Calu3 (cell line): ENCODE measurements at places on chromosomes 4 and X. TPM values are rescaled to one million over a fixed set of nuclear protein-coding genes. Genes with fewer than 3 reads are reported as not detected.
A peak's percentile ranks its signal among the peaks of the same experiment; 100 is the strongest.

DNA sequence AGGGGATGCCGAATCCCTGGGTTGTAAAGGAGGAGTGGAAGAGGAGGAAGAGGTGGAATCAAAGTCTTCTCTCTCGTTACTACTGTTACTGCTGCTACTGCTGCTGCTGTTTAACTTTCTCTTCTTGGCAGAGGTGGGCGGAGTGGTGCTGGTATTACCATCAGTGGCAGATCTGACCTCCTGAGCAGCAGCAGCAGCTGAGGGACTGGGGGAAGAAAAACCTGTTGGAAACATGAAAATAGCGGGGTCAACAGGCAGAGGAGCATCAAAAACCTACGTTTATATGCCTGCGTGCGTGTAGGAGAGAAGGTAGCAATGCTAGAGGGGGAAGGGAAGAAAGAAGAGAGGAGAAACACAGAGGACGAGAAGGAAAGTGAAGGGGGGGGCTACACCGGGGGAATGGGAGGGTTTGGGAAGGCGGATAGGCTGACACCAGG lies 339 bp downstream of the CUL4B start:
- H3K36me3 ChIP-seq: peaks cover 31% of the 10 kb centered on the region
- peak; percentile 18 for DNase-seq
- H3K27me3 ChIP-seq: no peaks in the 10 kb centered on the region
- peaks cover 9% of the 10 kb centered on the region for H3K4me1 ChIP-seq
- peak overlapping the region; percentile 76 for H3K4me3 ChIP-seq

GRCh38 chr4:70704931-70705182 lies 16.5 kb downstream of the UTP3 start:
- no peaks in the 10 kb centered on the region for H3K4me1 ChIP-seq
- DNase-seq: no peak
- H3K27ac ChIP-seq: no peak overlapping the region
- peak overlapping the region; percentile 93 for H3K4me3 ChIP-seq

DNA sequence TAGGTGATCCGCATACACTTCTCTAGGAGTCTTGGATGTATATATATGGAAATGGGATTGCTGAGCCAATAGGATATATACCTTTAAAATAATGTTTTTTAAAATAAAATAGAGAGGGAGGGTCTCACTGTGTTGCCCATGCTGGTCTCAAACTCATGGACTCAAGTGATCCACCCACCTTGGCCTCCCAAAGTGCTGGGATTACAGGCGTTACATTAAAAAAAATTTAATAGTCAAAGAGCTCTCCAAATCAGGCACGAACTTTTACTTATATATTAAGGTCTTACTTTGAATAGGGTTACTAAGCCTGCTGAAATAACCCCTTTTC lies 109.0 kb downstream of the GNL3L start:
- peaks cover 18% of the 10 kb centered on the region for H3K36me3 ChIP-seq
- H3K4me3 ChIP-seq: peak overlapping the region; percentile 74
- H3K4me1 ChIP-seq: peaks cover 24% of the 10 kb centered on the region
- H3K27ac ChIP-seq: peak overlapping the region; percentile 89
- DNase-seq: no peak
- no peaks in the 10 kb centered on the region for H3K27me3 ChIP-seq

Gene CSAG1
- total RNA-seq: not detected in 2 replicates

DNA sequence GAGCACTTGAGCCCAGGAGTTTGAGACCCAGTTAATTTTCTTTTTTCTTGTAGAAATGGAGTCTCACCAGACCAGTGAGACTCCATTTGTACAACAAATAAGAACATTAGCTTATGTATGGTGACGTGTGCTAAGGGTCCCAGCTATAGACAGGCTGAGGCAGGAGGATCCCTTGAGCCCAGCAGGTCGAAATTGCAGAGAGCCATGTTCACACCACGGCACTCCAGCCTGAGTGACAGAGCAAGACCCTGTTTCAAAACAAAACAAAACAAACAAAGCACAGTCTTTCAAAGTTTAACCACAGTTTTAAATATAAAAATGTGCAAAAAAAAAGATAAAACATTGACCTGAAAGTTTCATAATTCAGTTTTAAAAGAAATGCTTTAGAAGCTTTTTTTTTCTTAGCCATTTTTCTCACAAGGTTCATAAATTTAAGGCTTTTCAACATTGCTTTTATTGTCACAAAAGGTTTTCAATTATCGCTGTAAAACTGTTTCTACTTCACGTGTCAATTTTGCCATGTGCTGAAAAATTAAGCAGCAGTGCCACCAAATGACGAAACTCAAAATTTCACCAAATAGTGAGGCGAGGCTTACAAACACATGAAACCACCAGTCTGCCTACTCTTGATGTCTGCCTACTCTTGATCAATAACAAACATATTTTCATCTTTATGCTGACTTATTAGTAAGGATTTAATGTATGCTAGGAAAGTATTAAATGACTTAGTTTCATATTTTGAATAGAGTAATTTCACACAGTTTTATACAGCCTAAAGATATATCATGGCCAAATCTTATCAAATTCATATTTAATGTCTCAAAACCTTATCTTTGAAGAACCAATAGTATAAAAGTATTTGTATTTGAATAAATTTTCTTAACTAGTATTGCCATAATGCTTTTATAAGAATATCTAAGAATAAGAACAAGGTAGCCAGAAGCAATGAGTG lies 126.3 kb downstream of the NEK1 start:
- no peaks in the 10 kb centered on the region for H3K36me3 ChIP-seq
- H3K27ac ChIP-seq: no peak overlapping the region
- no peaks in the 10 kb centered on the region for H3K27me3 ChIP-seq
- no peak overlapping the region for H3K4me3 ChIP-seq

Gene RAI2
- 0.33 and 0.98 TPM in 2 replicates for total RNA-seq

Gene HTN1
- total RNA-seq: not detected in 2 replicates

GRCh38 chrX:78944351-78944750 lies 840 bp upstream of the P2RY10 start:
- H3K36me3 ChIP-seq: no peaks in the 10 kb centered on the region
- no peak overlapping the region for H3K4me3 ChIP-seq
- no peak overlapping the region for H3K27ac ChIP-seq

- no peak overlapping the region for H3K4me3 ChIP-seq
- no peak for DNase-seq
- no peaks in the 10 kb centered on the region for H3K4me1 ChIP-seq
- H3K36me3 ChIP-seq: no peaks in the 10 kb centered on the region
- no peak overlapping the region for H3K27ac ChIP-seq
Measured at GRCh38 chr4:60962286-60962685, 237.8 kb upstream of the ADGRL3 start.

Gene SHROOM3
- 114 and 135 TPM in 2 replicates for total RNA-seq

Gene ATP11C
- total RNA-seq: 19.0 and 19.7 TPM in 2 replicates

GRCh38 chr4:76011018-76011670 lies 3.8 kb upstream of the CXCL9 start:
- H3K4me3 ChIP-seq: no peak overlapping the region
- H3K27me3 ChIP-seq: no peaks in the 10 kb centered on the region
- no peak overlapping the region for H3K27ac ChIP-seq
- H3K4me1 ChIP-seq: peaks cover 13% of the 10 kb centered on the region
- no peak for DNase-seq

DNA sequence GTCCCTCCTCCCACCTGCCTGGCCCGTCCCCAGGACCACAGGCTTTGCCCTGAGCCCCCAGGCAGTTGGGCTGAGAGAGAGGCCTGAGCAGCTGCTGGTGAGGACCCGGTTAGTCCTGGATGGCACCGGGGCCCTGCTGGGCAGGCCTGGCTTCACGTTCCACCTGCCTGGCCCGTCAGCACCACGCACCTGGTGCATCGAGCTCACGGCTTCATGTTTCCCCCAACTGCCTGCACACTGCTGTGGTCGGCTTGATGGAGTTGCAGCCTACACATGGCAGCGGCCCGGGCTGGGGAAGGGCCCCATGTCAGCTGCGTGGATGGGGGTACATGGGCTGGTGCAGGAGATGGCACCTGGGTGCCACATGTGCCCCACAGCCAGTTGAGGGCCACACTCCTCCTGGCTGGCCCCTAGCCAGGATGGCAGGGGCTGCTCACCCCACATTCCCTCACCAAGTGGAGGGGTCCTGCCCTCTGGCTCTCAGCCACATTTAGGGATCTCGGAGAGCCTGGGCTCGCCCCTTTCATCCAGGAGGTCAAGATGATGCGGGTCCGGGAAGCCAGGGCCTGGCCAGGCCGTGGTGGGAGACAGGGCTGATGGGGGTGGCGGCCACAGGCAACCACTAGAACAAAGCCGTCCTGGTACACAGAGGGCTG lies 28.5 kb downstream of the NKX1-1 start:
- H3K4me1 ChIP-seq: no peaks in the 10 kb centered on the region
- no peak overlapping the region for H3K4me3 ChIP-seq
